ENCODE measurements at places on chromosomes 2 and 18. TPM values are rescaled to one million over a fixed set of nuclear protein-coding genes. Genes with fewer than 3 reads are reported as not detected.

GRCh38 chr2:19846030-19846429 is 55.8 kb downstream of the TTC32 start:
- peaks cover 8% of the 10 kb centered on the region for H3K27me3 ChIP-seq
- DNase-seq = no peak

DNA sequence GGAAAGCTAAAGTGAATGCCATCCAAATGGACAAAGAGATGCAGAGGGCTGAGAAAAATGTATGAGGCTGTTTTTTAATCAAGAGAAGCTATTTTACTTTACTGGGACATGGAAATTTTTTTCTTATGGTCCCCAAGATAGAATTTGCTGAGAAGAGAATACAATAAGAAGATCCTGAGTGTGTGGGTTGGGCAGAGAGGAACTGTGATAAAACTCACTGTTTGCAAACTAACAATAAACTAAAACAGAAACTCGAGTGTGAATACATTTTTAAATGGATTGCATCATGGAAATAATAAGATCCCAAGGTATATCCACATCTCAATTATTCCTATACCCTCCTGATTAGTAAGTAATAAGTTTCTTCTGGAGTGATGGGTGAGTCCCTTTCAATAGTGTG is 4.4 kb downstream of the NEB start:
- H3K27ac ChIP-seq = no peak overlapping the region
- peaks cover 3% of the 10 kb centered on the region for H3K27me3 ChIP-seq
- no peak overlapping the region for H3K4me3 ChIP-seq

DNA sequence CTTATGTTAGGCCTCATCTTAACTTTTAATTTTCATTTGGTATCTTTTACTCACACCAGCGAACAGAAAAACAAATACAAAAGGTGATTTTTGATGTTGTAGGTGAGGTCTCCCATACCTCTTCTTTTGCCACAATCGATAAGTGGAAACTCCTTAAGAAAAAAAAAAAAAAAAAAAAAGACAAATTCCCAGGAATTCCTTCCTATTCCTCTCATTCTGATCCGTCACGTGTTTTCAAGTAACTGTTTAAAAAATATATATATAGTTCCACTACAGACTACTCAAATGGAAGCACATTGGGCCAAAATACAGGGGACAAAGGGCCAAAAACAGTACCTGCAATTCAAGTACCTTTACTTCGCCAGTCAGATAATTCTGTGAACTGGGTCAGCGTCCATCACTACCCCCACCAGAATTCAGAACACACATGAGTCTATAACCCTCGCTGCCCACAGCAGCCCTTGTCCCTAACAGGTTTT is 16.5 kb downstream of the NMUR1 start:
- H3K36me3 ChIP-seq = peaks cover 10% of the 10 kb centered on the region
- DNase-seq = no peak
- H3K27ac ChIP-seq = peak overlapping the region; percentile 95
- H3K4me3 ChIP-seq = peak overlapping the region; percentile 83
- peaks cover 13% of the 10 kb centered on the region for H3K4me1 ChIP-seq
- H3K27me3 ChIP-seq = no peaks in the 10 kb centered on the region

The RTP5 gene
- not detected for total RNA-seq

The MSTN gene
- total RNA-seq = not detected

The SLC16A14 gene
- 1.2 TPM for total RNA-seq

DNA sequence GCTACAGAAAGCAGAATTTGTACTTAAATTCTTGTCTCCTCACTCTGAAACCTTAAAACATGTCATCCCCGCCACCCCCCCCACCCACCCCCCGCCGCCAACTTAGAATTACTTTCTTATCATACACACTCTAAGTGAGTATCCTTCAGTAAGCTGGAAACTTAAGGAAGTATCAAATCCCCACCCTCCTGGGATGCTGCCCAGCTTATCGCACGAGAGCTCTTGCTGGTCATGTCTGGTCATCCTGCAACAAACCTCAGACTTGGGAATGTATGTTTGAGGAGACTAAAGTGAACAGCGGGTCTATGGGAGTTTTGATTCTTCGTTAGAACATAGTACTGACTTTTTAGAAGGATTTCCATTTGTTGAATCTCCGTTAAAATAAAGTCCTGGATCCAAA is 203.3 kb downstream of the PTGR3 start:
- no peaks in the 10 kb centered on the region for H3K4me1 ChIP-seq
- H3K36me3 ChIP-seq = peaks cover 6% of the 10 kb centered on the region
- no peaks in the 10 kb centered on the region for H3K27me3 ChIP-seq
- no peak overlapping the region for H3K27ac ChIP-seq

DNA sequence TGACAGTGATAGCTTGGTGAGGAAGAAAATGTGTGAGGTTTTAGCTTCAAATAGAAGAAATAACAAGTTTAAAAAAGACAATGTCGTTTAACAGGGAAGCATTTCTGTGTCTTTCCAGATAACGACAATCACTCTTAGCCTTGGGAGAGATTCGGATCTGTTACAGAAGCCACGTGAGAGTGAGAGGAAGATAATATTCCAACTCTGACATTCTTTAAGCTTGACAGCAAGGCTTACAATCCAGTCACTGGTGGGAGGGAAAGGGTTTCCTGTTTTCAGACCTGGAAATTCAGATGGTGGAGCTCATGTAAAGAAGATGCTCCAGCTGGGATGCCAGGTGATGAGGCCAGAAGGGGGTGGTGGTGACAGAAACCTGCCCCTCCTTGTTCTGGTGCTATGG is 30.8 kb downstream of the FBXO48 start:
- no peak for DNase-seq
- no peaks in the 10 kb centered on the region for H3K36me3 ChIP-seq
- H3K4me1 ChIP-seq = peaks cover 10% of the 10 kb centered on the region
- no peak overlapping the region for H3K4me3 ChIP-seq
- no peak overlapping the region for H3K27ac ChIP-seq
- H3K27me3 ChIP-seq = no peaks in the 10 kb centered on the region

- H3K27ac ChIP-seq = no peak overlapping the region
- H3K4me1 ChIP-seq = no peaks in the 10 kb centered on the region
- H3K27me3 ChIP-seq = no peaks in the 10 kb centered on the region
- no peak for DNase-seq
These were observed 421.0 kb upstream of the NETO1 start for GRCh38 chr18:73288813-73289212.

- no peak overlapping the region for H3K27ac ChIP-seq
- peaks cover 6% of the 10 kb centered on the region for H3K4me1 ChIP-seq
- H3K27me3 ChIP-seq = peaks cover 9% of the 10 kb centered on the region
- no peak overlapping the region for H3K4me3 ChIP-seq
- H3K36me3 ChIP-seq = no peaks in the 10 kb centered on the region
- no peak for DNase-seq
These were observed 414.8 kb upstream of the HS6ST1 start for GRCh38 chr2:128733450-128733849.

The SCTR gene
- not detected for total RNA-seq

GRCh38 chr18:50796495-50796894 is 23.3 kb downstream of the MRO start:
- H3K27ac ChIP-seq = no peak overlapping the region
- H3K36me3 ChIP-seq = no peaks in the 10 kb centered on the region
- no peak for DNase-seq
- H3K27me3 ChIP-seq = peaks cover 20% of the 10 kb centered on the region
- H3K4me3 ChIP-seq = no peak overlapping the region

GRCh38 chr2:183671233-183671632 is 547.0 kb downstream of the NUP35 start:
- no peaks in the 10 kb centered on the region for H3K36me3 ChIP-seq
- no peak for DNase-seq
- no peak overlapping the region for H3K27ac ChIP-seq
- no peak overlapping the region for H3K4me3 ChIP-seq

The CDH19 gene
- total RNA-seq = not detected

The ALPI gene
- total RNA-seq = not detected

The RAD51AP2 gene
- not detected for total RNA-seq

DNA sequence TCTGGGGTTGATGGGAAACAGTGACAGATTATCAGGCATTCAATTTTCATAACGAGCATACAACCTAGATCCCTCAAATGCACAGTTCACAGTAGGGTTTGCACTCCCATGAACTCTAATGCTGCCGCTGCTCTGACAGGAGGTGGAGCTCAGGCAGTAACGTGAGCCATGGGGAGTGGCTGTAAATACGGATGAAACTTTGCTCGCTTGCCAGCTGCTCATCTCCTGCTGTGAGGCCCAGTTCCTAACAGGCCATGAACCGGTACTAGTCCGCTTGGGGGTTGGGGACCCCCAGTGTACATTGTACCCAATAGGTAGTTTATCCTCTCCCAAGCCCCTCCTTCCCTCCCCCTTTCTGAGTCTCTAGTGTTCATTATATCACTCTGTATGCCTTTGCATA is 94.6 kb downstream of the PTH2R start:
- no peaks in the 10 kb centered on the region for H3K4me1 ChIP-seq
- no peak for DNase-seq
- H3K36me3 ChIP-seq = no peaks in the 10 kb centered on the region
- H3K27ac ChIP-seq = no peak overlapping the region

DNA sequence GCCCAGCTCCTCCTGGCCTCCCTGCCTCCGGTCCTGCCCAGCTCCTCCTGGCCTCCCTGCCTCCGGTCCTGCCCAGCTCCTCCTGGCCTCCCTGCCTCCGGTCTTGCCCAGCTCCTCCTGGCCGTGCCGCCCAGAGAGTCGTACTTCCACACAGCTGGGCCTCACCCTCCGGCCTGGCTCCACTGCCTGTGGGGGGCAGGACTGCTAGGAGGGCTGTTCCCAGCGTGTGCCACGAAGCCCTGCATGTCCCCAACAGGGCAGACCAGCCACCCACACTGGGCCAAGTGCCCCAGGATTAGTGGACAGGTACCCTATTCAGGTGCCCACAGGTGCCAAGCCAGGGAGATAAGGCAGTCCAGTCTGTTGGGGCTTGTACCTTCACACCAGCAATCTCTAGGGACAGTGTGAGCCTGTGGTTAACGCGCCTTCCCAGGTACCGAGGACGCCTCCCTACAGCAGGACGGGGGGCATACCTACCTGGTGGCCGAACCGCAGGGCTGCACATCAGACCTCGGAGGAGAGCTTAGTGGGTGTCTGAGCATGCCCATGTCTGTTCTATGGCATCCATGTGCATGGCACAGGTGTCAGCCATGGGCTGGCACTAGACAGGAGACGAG is 5.3 kb downstream of the GPC1 start:
- no peaks in the 10 kb centered on the region for H3K36me3 ChIP-seq
- H3K27me3 ChIP-seq = peaks cover 13% of the 10 kb centered on the region
- peaks cover 3% of the 10 kb centered on the region for H3K4me1 ChIP-seq
- DNase-seq = no peak

- no peaks in the 10 kb centered on the region for H3K36me3 ChIP-seq
- no peak overlapping the region for H3K4me3 ChIP-seq
- no peak overlapping the region for H3K27ac ChIP-seq
- no peak for DNase-seq
These were observed 439.8 kb downstream of the TGIF1 start for GRCh38 chr18:3889803-3890202.

DNA sequence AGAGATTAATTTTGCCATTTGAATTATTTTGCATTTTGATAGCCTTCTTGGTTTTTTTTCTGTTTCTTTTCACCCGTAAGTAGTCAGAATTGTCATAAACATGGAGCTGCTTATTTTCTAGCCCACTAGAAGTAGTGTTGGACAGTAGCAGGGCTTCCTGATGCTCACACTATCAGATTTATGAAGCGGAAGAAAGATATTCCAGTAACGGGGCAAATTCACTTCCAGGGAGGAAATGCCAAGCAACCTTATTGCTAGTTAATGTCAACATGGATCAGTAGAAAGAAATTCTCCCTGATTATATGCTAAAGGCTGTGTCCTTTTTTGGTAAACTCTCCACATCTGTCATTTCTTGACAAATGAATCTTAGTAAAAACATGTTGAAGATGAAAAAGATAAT is 19.2 kb upstream of the ADAM23 start:
- no peak overlapping the region for H3K27ac ChIP-seq
- H3K27me3 ChIP-seq = peaks cover 13% of the 10 kb centered on the region
- H3K4me1 ChIP-seq = no peaks in the 10 kb centered on the region
- no peaks in the 10 kb centered on the region for H3K36me3 ChIP-seq
- no peak for DNase-seq

GRCh38 chr2:4258563-4258962 is 555.2 kb downstream of the DCDC2C start:
- no peaks in the 10 kb centered on the region for H3K4me1 ChIP-seq
- H3K27me3 ChIP-seq = no peaks in the 10 kb centered on the region
- H3K36me3 ChIP-seq = no peaks in the 10 kb centered on the region
- DNase-seq = no peak
- H3K27ac ChIP-seq = no peak overlapping the region

DNA sequence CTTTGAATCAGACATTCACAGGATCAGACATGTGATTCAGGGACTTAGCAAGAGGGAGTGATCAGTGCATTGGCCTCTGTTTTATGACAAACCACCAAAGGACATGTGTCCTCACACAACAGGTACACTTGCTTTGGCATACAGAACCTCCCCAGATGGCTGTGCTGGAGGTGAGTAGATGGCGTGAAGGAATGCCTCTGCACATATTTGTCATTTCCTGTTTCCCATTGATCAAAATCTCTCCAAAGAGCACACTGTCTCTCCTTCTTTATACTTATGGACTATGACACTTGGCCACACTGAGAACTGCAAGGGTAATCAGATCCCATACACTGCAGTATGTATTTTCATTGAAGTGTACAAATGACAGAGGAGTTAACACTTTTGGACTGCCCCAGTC is 927.6 kb downstream of the TSN start:
- no peaks in the 10 kb centered on the region for H3K27me3 ChIP-seq
- H3K4me3 ChIP-seq = no peak overlapping the region
- no peak for DNase-seq
- H3K36me3 ChIP-seq = no peaks in the 10 kb centered on the region
- no peak overlapping the region for H3K27ac ChIP-seq
- no peaks in the 10 kb centered on the region for H3K4me1 ChIP-seq

DNA sequence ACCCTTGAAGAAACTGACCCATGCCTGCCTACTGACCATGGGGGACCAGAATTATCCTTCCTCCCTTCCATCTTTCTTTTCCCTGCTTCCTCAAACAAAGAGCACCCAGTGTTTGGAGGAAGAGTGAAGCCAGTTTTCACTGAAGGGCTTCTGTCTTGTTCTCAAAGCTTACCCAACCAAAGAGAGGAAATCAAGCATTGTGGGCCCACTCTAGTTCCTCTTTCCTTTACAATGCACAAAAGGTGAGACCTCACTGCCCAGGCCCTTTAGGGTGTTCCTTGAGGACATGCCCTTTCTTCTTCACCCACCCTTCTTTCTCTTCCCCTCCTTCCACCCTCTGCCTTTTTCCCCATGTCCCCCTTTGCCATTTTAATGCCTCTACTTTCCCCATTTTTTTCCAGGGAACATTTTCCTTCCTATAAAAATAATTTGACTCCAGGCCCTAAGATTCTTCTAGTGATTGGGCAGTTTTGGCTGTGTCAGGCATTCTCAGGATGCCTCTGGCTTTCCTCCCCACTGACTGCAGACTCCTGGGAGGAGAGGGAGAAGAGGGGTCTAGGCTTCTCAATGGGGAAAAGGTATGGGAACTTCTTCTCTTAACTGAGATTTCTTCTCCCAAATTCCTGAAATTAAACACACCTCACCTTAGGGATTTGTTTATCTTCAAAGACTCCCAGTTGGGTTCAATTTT is 126.6 kb upstream of the RMDN2 start:
- peaks cover 7% of the 10 kb centered on the region for H3K4me1 ChIP-seq
- no peaks in the 10 kb centered on the region for H3K27me3 ChIP-seq
- no peak overlapping the region for H3K27ac ChIP-seq
- no peak for DNase-seq
- no peaks in the 10 kb centered on the region for H3K36me3 ChIP-seq
- H3K4me3 ChIP-seq = no peak overlapping the region

- no peak overlapping the region for H3K27ac ChIP-seq
- no peak overlapping the region for H3K4me3 ChIP-seq
- DNase-seq = no peak
- no peaks in the 10 kb centered on the region for H3K4me1 ChIP-seq
- no peaks in the 10 kb centered on the region for H3K27me3 ChIP-seq
These were observed 1042.3 kb upstream of the NRXN1 start for GRCh38 chr2:52074130-52074719.
